ENCODE measurements at places on chromosomes 16 and 17. TPM values are rescaled to one million over a fixed set of nuclear protein-coding genes. Genes with fewer than 3 reads are reported as not detected.

CLEC10A gene
- total RNA-seq, result not detected

RAB37 gene
- total RNA-seq, result 2.3 TPM

HOXB4 gene
- total RNA-seq, result 5.8 TPM

TMEM94 gene
- total RNA-seq, result 59.0 TPM

SMIM36 gene
- total RNA-seq, result not detected

CSH1 gene
- total RNA-seq, result not detected

RPL27 gene
- 1,748 TPM for total RNA-seq

NOTUM gene
- total RNA-seq, result 0.19 TPM

CD300A gene
- 36.1 TPM for total RNA-seq

CLEC18A gene
- total RNA-seq, result 0.26 TPM

RDM1 gene
- total RNA-seq, result 9.7 TPM
